Activated CD4-positive, alpha-beta T cell treated with anti-CD3 and anti-CD28 coated beads, Interleukin-10, Interleukin-2, amounts not matched to agents 100 ng/mL and 50 ng/mL, durations not matched to agents 16 hours and 8 hours (primary cell): ENCODE measurements at places on chromosomes 2 and 18.
A peak's percentile ranks its signal among the peaks of the same experiment; 100 is the strongest.

GRCh38 chr2:40127890-40128557 lies 323.9 kb downstream of the SLC8A1 start:
- DNase-seq = no peak

GRCh38 chr2:188512456-188512855 lies 220.8 kb downstream of the GULP1 start:
- peak; percentile 11 for DNase-seq

- no peak for DNase-seq
Measured at GRCh38 chr2:66587216-66587615, 152.3 kb downstream of the MEIS1 start.

GRCh38 chr2:200899482-200899881 lies 10.3 kb downstream of the NIF3L1 start:
- no peak for DNase-seq

- no peak for DNase-seq
Measured at GRCh38 chr2:60979231-60979630, 38.3 kb upstream of the PEX13 start.

DNA sequence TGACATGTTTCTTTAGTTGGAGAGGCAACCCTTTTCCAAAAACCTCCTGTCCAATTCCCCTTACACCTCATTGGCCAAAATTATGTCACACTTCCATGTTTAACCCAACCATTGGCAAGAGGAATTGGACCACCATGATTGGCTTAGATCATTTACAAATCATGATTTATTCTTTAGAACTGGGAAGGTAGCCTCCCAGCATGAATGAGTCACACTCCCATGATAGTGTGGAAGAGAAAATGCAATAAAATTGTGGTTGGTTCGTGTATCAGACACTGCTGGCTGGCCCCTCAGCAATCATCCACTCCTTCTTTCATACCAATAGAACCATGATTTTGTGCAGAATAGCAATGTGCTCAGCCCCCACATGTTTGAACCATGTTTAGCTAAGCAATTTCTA lies 156.6 kb upstream of the ACVR2A start:
- no peak for DNase-seq

DNA sequence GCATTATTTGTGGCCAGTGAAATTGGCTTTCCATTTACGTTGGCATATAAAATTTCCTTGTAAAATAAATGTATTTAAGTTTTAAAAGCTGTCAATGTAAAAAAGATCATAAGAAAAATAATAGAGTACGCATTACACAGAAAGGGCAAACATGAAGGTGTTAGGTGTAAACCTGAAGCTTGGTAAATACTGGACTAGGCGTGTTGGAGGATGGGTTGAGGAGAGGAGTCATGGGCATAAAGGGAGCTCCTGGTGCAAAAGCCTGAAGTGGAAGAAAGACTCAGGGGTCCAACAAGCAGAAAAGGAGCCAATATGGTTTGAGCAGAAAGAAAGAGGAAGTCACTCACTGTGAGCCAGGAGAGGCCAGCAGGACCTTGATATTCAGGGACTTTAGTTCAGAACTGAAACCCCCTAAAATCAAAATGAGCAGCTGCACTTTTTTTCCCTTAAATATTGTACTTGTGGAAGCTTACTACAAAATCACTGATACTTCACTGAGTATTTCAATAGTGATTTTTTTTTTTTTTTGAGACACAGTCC lies 24.4 kb downstream of the SP5 start:
- no peak for DNase-seq

- DNase-seq = no peak
Measured at GRCh38 chr2:209351636-209352035, 72.2 kb upstream of the MAP2 start.

- DNase-seq = no peak
Measured at GRCh38 chr18:56273541-56274219, 364.7 kb downstream of the TXNL1 start.

GRCh38 chr2:54704688-54705605 lies 18.5 kb upstream of the EML6 start:
- DNase-seq = peak; percentile 61

- no peak for DNase-seq
Measured at GRCh38 chr2:96239091-96239490, 26.7 kb downstream of the TMEM127 start.

GRCh38 chr2:72109904-72110303 lies 37.8 kb downstream of the CYP26B1 start:
- DNase-seq = no peak

GRCh38 chr2:173968551-173968950 lies 3.4 kb upstream of the SP3 start:
- no peak for DNase-seq

GRCh38 chr2:33375054-33375453 lies 101.4 kb upstream of the RASGRP3 start:
- DNase-seq = no peak

GRCh38 chr2:27765621-27766286 lies 5.8 kb upstream of the MRPL33 start:
- peak; percentile 28 for DNase-seq

DNA sequence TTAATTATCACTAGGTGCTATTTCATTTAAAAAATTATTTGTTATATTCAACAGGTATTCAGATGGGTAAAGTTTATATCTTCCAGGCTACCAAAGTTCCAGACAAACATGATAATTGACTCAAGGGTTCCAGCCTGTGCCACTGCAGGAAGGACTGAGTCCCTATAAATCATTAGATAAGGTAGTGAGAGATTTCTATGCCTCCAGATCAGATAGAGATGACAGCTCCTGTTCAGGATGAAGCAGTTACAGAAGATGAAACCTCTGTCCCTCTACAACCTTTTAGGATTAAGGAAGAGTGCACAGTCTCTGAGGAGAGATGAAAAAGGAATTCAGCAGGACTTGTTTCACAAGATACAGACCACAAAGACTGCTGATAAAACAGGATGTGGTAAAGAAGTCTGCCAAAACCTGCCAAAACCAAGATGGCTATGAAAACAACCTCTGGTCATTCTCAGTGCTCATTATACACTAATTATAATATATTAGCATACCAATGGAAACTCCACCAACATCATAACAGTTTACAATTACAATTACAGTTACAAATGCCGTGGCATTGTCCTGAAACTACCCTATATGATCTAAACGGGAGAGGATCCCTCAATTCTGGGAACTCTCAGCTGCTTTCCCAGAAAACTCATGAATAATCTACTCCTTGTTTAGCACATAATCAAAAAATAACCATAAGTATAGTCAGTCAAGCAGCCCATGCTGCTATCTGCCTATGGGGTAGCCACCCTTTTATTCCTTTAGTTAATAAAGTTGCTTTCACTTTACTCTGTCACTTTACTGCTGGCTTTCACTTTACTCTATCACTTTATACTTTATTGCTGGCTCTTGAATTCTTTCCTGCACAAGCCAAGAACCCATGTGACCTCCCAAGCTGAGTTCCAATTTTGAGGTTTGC lies 288.5 kb downstream of the PDE11A start:
- peak; percentile 41 for DNase-seq

DNA sequence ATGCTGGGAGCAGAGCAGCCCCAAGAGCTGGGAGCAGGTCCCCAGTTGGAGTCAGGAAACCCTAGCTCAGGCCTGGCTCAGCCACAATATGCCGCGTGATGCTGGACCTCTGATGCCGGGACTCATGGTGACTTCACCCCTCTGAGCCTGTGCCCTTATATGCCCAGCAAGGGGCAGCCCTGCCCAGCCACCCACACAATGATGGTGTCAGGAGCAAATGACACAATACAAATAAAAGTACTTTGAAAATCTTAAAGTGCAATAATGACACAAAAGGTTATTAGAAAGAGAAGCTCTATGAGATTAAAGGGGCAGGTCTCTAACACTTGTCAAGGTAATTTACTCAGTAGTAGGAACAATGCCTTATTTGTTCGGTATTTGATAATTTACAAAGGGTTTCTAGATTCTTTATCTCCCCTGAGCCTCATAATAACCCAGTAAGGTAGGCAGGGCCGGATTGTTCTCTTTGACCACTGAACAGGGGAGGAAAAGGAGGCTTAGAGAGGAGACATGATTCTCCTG lies 18.3 kb upstream of the KIF3C start:
- DNase-seq = no peak

DNA sequence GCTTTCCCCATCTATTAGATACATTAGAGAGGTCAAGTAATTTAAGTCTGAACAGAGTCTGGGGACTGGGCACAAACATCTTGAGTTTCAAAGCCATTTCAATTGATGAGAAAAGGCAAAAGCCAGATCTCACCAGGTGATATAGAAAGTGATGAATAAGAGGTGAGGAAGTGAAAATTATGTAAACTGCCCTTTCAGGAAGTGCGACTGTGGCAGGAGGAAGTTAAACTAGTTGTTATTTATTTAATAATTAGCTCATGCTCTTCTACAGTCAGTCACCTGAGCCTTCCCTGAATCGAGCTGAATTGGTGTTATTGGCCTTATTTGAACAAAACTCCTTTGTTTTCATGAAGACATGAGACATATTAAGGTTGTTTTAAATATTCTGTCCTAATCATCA lies 115.1 kb downstream of the CDH20 start:
- no peak for DNase-seq

DNA sequence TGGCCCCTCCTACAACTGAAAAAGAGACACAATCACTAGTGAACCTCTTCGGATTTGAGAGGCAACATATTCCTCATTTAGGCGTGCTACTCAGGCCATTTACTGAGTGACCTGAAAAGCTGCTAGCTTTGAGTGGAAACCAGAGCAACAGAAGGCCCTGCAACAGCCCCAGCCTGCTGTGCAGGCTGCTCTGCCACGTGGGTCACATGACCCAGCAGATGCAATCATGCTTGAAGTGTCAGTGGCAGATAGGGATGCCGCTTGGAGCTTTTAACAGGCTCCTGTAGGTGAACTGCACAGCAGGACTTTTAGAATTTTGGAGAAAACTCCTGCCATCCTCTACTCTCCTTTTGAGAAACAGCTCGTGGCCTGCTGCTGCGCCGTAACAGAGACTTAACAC lies 578.6 kb upstream of the RAB6C start:
- DNase-seq = no peak

- DNase-seq = peak; percentile 26
Measured at GRCh38 chr2:30421026-30421603, 25.9 kb upstream of the LCLAT1 start.

- DNase-seq = peak; percentile 31
Measured at GRCh38 chr2:33583194-33583938, 15.7 kb downstream of the FAM98A start.

DNA sequence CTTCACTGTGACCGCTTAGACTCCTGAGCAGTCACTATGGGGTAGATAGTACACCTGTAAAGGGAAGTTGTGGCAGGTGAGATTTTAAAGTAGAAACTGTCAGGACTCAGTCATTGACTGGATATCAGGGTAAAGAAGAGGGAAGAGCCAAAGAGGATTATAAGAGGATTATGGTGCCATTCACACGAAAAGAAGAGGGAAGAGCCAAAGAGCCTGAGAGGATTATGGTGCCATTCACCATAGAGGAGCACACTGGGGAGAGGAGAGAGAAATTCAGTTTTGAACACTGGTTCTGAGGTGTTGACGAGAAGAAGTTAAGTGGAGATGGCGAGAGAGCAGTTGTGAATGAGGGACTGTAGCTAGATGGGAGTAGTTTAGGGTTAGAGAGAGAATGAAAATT lies 16.9 kb upstream of the KCNJ13 start:
- DNase-seq = no peak

- DNase-seq = no peak
Measured at GRCh38 chr18:27564066-27564465, 379.0 kb upstream of the CHST9 start.

GRCh38 chr18:27372386-27372785 lies 187.3 kb upstream of the CHST9 start:
- no peak for DNase-seq

DNA sequence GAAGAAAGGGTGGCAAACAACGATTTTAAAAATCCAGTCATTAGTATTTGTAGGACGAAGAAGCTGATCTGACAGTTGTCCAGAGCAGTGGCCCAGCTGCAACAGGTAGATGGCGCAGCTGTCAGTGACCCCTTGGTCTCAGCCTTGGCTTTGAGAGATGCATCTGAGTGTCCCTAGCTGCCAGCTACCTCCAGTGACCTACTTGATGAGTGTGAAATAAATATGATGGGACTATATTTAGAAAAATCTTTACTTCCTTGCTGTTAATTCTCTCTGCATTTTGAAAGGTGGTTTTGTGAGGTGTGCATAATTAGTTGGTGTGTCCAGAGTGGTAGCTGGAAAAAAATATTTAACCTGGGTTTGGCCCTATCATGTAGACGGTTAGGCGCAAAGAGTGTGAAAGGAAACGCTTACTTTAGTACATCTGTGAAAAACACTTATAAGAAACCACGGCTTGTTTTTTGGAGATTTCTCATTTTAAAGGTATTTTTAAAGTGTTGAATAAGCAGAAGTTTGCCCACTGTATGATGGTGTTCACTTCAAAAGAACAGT lies 963 bp downstream of the INPP1 start:
- DNase-seq = peak; percentile 35

- no peak for DNase-seq
Measured at GRCh38 chr18:54742659-54743604, 85.3 kb upstream of the RAB27B start.

DNA sequence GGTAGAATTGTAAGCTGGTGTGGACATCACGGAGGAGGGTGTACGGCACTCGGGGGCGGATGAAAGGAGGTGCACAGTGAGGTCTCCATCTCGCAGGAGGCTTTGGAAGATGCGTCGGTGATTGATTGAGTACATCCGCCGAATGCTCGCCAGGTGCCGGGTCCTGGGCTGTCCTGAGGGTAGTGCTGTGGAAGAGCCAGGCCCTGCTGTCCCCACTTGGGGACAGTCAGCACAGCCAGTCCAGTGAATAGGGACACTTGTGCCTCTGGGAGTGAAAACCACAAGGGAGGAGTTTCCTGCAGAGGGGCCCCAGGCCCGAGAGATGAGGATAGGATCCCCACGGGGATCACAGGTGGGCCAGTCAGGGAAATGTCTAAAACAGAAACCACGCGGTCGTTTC lies 28.1 kb downstream of the MLPH start:
- DNase-seq = no peak

DNA sequence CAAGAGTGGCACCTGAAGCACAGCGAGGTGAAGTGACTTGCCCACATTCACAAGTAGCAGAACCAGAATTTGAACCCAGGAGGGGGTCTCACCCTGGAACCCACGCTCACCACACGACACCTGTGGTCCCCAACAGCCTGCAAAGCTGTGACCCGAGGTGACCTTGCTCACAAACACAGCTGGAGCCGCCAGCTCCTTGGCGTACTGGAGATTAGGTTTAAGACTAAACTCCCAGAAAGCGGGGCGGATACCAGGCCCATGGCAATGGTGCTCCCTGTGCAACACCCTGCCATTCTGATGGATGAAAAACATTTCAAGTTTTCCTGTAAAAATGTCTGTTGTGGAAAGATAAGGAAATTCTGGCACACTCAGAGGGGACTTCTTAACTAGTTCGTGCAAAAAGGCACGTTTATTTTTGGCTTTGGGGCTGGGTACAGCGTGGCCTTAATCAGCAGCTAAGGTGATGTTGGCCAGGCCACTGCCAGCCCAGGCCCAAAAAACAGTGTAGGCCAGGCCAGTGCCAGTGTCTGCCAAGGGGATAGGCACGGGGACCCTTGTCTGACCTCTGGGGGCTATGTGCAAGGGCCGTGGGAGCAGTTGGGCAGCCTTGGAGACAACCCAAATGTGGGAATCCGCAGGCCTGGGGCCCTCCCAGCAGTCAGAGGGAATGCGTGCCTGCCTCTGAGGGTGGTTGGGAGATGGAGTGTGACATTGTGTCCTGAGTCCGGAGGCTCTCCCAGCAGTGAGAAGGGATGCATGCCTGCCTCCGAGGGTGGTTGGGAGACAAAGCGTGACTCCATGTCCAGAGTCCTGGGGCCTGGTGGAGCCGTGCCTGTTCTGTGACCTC lies 185.0 kb upstream of the HS6ST1 start:
- DNase-seq = no peak
